Heart left ventricle (tissue), 16 donors: ENCODE measurements at places on chromosomes 3 and 15. TPM values are rescaled to one million over a fixed set of nuclear protein-coding genes. Genes with fewer than 3 reads are reported as not detected.

DNA sequence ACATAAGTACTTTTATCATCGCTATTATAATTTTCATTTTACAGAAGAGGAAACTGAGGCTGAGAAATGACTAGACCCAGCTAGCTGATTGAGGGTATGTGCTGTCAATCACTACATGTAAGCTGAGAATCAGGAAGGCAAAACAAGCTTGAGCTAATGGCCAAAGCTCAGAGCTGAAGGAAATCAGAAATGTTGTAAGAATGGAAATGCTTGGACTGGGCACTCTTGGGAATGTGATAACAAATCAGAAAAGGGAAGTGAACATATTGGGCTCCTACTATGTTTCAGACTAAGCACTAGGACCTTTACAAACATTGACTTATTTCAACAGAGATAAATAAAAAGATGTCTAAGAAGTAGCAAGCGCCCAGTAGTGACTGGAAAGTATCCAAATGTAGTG lies 33.8 kb upstream of the BOC start:
- DNase-seq, result no peak

DNA sequence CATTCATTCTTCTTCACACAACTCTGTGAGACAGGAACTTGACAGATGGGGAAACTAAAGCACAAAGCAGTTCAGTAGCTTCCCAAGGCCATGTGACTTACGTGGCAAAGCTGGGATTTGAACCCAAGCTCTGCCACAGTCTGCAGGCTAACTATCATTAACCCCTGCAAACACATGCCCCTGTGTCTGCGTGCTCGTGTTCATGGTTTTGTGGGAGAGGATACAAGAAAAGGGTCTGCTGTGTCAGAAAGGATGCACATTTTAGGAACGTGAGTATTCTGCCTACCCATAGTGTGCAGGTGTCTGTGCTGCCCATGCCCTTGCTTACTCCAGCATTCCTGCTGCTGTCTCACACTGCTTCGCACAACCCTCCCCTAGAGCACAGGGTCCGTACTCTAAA lies 137.0 kb downstream of the CHDH start:
- no peak for DNase-seq

GRCh38 chr3:1103525-1103924 lies 10.7 kb downstream of the CNTN6 start:
- DNase-seq, result no peak

Gene SLC12A1
- polyA plus RNA-seq, result not detected

Gene VGLL3
- 0.65 TPM for polyA plus RNA-seq

DNA sequence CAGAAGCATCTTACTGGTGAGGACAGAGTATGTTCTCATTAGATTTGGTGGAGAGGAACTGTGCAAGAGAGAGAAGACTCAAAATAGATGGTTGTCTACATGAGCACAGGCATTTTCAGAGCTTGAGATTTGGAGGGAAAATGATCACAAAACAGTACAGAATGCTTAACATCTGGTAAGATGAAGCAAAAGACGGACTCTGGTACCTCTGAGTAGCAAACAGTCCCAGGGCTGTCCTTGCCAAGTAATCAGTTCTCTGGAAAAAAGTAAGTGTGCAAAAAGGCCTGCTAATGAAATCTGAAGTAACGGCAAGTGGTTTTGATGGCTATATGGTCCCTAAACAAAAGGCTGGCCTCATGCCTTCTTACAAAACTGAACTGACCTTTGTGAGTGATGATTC lies 414.2 kb downstream of the CNTN4 start:
- no peak for DNase-seq

Gene DPP8
- polyA plus RNA-seq, result 22.0 TPM

DNA sequence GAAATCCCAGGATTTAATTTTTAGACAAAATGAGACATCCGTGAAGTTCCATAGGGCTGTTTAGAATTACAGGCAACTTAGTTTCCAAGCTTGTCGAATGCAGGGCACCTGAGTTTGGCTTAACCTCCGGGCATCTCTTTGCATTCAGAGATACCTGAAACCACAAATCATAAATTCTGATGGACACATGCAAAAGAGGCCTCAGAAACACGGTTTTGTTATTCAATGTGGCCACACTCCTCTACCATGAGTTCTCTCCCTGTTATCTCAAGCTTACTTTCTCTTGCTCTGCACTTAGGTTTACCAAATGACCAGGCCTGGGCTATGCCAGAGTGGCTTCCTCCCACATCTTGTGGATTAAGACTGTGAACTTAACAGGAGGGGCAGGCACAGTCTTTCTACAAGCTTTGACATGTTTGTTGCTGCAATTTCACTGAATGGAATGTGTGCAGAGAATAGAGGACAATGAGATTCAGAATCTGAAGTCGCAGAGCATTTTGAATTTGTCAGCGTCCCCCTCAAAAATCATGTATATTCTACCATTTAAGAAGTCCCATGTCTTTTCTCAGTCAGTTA lies 137.7 kb downstream of the TPRG1 start:
- DNase-seq, result no peak

Gene ACTC1
- 1,898 TPM for polyA plus RNA-seq

Gene BBX
- 9.1 TPM for polyA plus RNA-seq

Gene PRC1
- 4.7 TPM for polyA plus RNA-seq

DNA sequence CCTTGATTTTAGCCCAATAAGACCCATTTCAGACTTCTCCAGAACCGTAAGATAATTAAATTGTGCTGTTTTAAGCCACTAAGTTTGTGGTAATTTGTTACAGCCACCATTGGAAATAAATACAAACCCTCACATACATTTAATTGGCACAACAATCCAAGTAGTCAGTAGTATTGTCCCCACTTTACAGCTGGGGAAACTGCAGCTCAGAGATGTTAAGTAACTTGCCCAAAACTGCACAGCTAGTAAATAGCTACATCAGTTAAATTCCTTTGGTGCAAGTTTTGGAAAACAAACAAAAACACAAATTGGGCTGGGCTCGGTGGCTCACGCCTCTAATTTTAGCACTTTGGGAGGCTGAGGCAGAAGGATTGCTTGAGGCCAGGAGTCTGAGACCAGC lies 13.3 kb upstream of the IREB2 start:
- no peak for DNase-seq

Gene INKA1
- polyA plus RNA-seq, result 4.2 TPM

Gene TM2D3
- polyA plus RNA-seq, result 63.8 TPM

GRCh38 chr15:85625856-85626255 lies 168.9 kb downstream of the KLHL25 start:
- DNase-seq, result no peak

GRCh38 chr15:94793641-94794040 lies 562.3 kb downstream of the MCTP2 start:
- no peak for DNase-seq

GRCh38 chr3:196504556-196504955 lies 988 bp upstream of the RNF168 start:
- no peak for DNase-seq

- no peak for DNase-seq
Measured at GRCh38 chr3:56122911-56123310, 345.4 kb downstream of the ERC2 start.

Gene PCSK6
- polyA plus RNA-seq, result 7.4 TPM

- no peak for DNase-seq
Measured at GRCh38 chr3:101938262-101938847, 89.0 kb downstream of the NFKBIZ start.

DNA sequence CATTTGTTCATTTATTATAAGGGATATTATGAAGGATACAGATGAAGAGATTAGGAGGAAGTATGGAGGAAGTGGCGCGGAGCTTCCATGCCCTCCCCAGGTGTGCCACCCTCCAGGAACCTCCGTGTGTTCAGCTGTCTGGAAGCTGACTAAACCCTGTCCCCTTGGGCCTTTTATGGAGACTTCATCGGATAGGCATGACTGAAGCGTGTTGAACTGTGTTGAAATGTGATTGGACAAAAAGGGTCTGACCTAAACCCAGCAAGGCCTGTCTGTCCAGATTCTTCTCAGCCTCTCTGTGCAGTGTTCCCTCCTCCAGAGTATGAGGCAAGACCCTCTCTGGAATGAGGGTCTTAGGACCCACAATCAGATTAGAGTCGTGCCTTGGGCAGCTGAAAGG lies 31.7 kb downstream of the HACD3 start:
- no peak for DNase-seq

DNA sequence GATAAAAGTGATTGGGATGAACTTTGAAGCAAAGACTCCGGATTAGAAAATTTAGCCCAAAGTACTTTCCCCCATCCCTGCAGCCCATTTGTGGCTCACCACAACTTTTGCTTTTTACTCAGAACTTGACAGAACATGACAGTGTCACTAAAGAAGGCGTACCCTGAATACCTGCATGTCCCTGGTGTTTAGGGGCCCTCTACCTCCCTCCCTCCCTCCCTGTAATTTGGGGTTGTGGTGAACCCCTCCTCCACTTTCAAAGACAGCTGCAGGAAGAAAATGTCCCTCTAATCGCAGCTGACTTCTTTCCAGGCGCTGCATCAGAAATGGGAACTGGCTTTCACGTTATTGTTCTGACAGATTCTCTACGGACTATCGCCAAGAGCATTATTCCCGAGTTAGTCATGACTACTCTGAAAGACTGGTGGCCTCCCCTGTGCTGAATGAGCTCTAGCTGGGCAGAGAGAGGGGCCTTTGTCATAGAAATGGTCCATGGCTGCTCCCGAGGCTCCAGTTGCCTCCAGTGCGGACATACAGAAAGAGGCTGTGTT lies 93.2 kb upstream of the ARHGEF3 start:
- DNase-seq, result no peak

DNA sequence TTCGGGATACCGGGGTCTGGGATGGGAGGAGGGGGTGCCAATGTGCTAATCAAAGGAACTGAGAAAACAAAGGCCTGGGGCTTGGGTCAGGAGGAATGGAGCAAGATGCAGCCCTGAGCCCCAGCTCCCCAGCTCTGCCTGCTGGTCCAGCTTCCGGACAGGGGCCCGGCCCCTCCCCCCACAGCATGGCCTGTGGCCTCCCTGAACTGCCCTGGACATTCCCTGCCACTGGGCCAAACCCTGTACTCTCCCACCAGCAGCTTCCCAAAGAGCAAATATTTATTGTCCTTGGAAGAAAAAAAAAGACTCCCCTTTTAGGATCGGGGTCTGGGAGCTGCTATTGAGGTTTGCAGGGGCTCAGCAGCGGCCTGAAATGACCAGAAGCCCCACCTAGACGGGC lies 5.7 kb upstream of the MYL3 start:
- no peak for DNase-seq

GRCh38 chr3:12839156-12839946 lies 2.0 kb downstream of the RPL32 start:
- DNase-seq, result no peak

Gene CASR
- polyA plus RNA-seq, result not detected

DNA sequence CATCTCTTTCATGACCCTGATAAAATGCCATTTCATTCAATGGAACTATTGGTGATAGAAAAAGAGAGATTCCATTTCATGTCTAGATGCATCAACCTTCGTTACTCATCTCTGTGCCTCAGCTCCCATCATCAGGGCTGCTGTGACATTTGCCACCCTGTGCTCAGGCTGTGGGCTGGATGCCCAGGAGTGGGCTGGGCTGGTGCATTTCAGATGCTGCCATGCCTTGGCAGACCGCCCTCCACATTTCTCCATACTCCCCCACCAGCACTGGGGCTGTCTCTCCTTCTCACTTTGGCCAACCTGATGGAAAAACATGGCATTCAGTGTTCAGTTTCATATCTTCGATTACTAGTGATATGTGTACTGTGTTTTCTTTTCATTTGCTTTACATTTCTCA lies 59.1 kb downstream of the DNASE1L3 start:
- peak; percentile 90 for DNase-seq

Gene ATP13A4
- polyA plus RNA-seq, result not detected

Gene SEMA7A
- polyA plus RNA-seq, result 0.53 TPM

- DNase-seq, result no peak
Measured at GRCh38 chr15:86077070-86077469, 2.6 kb upstream of the AGBL1 start.

Gene C3orf85
- not detected for polyA plus RNA-seq

Gene BCL2A1
- 0.23 TPM for polyA plus RNA-seq

- no peak for DNase-seq
Measured at GRCh38 chr15:66951531-66952320, 113.7 kb upstream of the SMAD3 start.

Gene PLXND1
- 66.4 TPM for polyA plus RNA-seq

- peak; percentile 61 for DNase-seq
Measured at GRCh38 chr3:53193466-53194209, 32.6 kb downstream of the PRKCD start.

- no peak for DNase-seq
Measured at GRCh38 chr15:91152896-91153581, 53.0 kb downstream of the SV2B start.

GRCh38 chr3:110165753-110166152 lies 828.4 kb upstream of the DPPA4 start:
- DNase-seq, result no peak

GRCh38 chr3:113560831-113561623 lies 28.7 kb downstream of the SIDT1 start:
- DNase-seq, result no peak

Gene ANKDD1A
- 0.88 TPM for polyA plus RNA-seq

Gene GPR62
- 0.06 TPM for polyA plus RNA-seq

DNA sequence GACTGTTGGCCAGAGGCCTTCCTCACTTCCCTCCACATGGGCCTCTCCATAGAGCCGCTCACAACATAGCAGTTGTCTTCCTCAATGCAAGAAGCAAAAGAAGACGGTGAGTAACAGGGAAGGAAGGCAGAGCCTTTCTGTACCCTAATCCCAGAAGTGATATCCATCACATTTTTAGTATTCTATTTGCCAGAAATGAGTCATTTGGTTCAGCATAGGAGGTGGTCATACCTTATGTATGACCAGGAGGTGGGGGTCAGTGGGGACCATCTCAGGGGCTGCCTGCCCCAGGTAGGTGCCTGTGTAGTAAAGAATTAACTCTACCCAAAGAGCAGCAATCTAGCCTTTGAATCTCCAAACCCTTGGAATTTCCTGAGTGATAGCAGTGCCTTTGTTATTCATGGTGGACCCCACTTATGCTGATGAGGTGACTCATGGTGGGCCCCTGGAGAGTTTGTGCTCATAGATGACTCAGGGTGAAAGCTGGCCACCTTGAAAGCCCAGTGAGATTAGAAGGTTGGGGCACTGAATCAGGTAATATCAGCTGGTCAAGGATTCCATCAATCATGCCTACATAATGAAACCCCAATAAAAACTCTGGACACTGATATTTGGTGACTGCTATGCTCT lies 323.9 kb upstream of the IGF1R start:
- DNase-seq, result no peak

Gene DAG1
- 39.9 TPM for polyA plus RNA-seq

Gene STRC
- 0.04 TPM for polyA plus RNA-seq

DNA sequence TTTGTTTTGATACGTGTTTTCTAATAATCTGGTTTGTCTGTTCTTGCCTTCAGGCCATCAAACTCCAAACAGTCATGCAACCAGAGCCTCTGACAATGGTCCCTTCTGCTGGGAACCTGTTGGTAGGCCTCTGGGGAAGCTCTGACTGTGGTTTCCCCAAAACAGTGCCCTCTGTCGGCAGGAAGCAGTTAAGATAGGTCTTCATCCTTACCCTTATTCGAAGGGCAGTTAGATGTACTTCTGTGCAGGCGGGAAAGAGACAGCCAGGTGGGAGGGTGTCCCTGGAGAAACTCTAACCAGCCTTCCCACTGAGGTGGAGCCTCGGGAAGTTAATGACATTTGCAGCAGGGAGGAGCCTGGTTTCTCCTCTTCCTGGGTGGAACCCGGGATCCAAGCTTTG lies 81.6 kb upstream of the CHMP2B start:
- DNase-seq, result no peak
